Neuronal stem cell (in vitro differentiated cells): ENCODE measurements at places on chromosomes 3 and 15.

DNA sequence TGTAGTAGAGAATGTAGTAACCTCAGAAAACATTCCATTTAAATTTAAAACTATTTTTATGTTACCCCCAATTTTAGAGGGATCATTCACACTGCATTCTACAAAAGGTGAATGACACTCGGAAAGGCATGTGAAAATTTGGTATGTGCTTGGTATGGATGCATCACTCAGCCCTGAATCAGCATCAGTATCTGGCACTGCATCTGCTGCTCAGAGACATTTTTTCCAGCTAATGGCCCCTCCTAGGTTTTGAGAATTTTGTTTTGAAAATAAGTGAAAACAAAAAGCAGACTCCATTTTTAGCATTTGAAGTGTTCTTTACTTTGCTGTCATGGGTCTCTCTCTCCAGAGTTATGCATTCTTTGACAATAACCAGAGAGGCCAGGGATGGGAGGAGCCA, 15.6 kb upstream of the WWTR1 start:
- no peak overlapping the region for H3K4me3 ChIP-seq
- no peaks in the 10 kb centered on the region for H3K36me3 ChIP-seq
- peaks cover 8% of the 10 kb centered on the region for H3K4me1 ChIP-seq
- no peaks in the 10 kb centered on the region for H3K27me3 ChIP-seq
- DNase-seq: no peak

DNA sequence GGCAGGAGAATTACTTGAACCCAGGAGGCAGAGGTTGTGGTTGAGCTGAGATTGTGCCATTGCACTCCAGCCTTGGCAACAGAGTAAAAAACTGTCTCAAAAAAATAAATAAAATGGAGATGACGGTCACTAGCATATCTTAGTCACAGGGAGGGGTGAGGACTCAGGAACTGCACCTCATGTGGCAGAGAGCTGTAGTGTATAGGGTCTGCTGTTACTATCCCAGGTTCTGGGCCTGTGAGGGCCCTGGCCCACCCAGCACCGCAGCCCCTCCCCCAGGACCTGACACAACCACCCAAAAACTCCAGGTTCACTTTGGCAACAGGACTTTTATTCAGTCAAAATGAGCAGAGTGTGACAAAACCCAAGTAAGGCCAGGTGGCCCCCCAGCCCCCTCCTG, 22.3 kb downstream of the RNU5B-1 start:
- H3K4me1 ChIP-seq: peaks cover 4% of the 10 kb centered on the region
- H3K27me3 ChIP-seq: no peaks in the 10 kb centered on the region
- no peak for DNase-seq
- no peak overlapping the region for H3K4me3 ChIP-seq
- H3K36me3 ChIP-seq: peaks cover 23% of the 10 kb centered on the region

- no peak overlapping the region for H3K4me3 ChIP-seq
- peaks cover 10% of the 10 kb centered on the region for H3K4me1 ChIP-seq
- no peaks in the 10 kb centered on the region for H3K36me3 ChIP-seq
- H3K27me3 ChIP-seq: no peaks in the 10 kb centered on the region
- DNase-seq: no peak
Measured at GRCh38 chr15:95170561-95171380, 939.4 kb downstream of the MCTP2 start.

DNA sequence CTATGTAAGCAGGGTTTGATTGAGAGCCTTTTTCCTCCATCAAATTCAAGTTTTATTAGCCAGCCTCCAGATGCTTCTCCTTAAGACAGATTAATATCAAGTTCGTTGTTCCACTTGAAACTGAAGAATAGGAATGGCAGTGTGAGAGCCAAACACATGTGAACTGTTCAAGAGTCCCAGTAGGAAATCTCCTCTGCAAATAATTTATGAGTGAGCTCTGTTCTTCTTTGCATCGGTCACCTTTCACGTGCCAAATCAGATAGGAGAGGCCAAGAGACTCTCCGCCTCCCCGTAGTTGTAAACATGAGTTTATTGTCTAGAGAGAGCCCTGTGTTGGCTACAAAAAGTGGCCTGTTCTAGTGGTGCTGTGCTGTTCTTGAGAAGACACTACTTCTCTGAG, 372.1 kb upstream of the NR2F2 start:
- H3K36me3 ChIP-seq: no peaks in the 10 kb centered on the region
- no peak overlapping the region for H3K4me3 ChIP-seq
- H3K4me1 ChIP-seq: no peaks in the 10 kb centered on the region
- DNase-seq: no peak
- no peak overlapping the region for H3K27ac ChIP-seq
- no peaks in the 10 kb centered on the region for H3K27me3 ChIP-seq

DNA sequence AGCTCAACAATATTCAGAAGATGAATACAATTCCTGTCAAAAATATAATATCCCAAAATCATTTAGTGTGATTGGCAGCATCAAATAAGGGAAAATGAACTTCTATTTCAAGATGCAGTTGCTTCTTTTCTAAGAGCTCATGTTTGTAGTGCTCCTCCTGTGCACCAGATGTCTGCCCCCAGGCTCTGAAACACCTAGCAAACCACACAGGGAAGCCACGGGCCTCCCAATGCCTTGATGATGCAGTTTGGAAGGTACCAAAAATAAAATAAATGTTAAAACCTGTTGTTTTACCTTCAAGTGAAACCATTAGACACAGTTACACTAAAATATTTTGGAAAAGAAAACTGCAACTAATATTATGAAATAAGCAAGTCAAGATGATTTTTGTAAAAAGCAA, 22.2 kb downstream of the CFAP20DC start:
- no peak overlapping the region for H3K27ac ChIP-seq
- no peak for DNase-seq
- H3K27me3 ChIP-seq: no peaks in the 10 kb centered on the region
- no peaks in the 10 kb centered on the region for H3K36me3 ChIP-seq
- peaks cover 1% of the 10 kb centered on the region for H3K4me1 ChIP-seq

DNA sequence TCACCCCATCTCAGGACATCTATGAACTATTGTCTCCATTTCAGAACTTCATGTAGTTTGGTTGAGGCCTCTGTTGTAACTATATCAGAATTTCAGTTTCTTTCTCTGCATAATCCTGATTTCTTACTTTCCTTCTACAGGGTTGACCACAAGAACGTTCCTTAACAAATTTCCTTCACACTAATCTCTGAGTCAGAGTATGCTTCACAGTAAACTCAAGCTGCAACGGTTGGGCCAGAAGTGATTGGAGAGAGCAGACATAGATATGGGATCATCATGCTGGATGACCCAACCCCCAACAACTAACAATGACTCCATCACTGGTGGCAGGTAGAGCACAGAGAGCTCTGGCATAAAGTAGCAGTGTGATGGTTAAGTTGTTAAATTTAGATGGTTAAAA, 128.8 kb upstream of the OSTN start:
- H3K4me3 ChIP-seq: no peak overlapping the region
- H3K27ac ChIP-seq: no peak overlapping the region
- H3K36me3 ChIP-seq: no peaks in the 10 kb centered on the region
- no peaks in the 10 kb centered on the region for H3K27me3 ChIP-seq
- H3K4me1 ChIP-seq: no peaks in the 10 kb centered on the region

- H3K27ac ChIP-seq: no peak overlapping the region
- no peaks in the 10 kb centered on the region for H3K27me3 ChIP-seq
- no peak for DNase-seq
- H3K36me3 ChIP-seq: no peaks in the 10 kb centered on the region
- peaks cover 2% of the 10 kb centered on the region for H3K4me1 ChIP-seq
- H3K4me3 ChIP-seq: no peak overlapping the region
Measured at GRCh38 chr3:134709076-134709475, 58.3 kb upstream of the KY start.

DNA sequence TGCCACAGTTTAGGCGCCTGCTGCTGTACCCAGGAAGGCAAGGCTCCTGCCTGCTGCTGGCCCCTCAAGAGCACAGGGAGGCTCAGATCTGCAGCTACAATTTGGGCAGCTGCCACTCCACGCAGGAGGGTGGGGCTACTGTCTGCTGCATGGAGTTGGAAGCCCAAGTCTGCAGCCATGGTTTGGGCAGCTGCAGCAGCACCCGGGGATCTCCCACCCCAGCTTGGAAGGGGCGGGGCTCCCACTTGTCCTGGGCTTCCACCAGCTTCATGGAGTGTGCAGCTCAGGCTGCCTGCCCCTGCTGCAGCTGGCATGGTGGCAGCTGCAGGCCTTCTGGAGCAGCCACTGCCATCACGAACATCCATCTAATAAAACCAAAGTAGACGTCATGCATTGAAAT, 512.9 kb downstream of the PYDC2 start:
- no peaks in the 10 kb centered on the region for H3K36me3 ChIP-seq
- no peaks in the 10 kb centered on the region for H3K4me1 ChIP-seq
- no peaks in the 10 kb centered on the region for H3K27me3 ChIP-seq
- no peak overlapping the region for H3K27ac ChIP-seq
- H3K4me3 ChIP-seq: no peak overlapping the region

- H3K4me3 ChIP-seq: no peak overlapping the region
- no peak overlapping the region for H3K27ac ChIP-seq
- no peaks in the 10 kb centered on the region for H3K4me1 ChIP-seq
- no peak for DNase-seq
- H3K27me3 ChIP-seq: no peaks in the 10 kb centered on the region
- no peaks in the 10 kb centered on the region for H3K36me3 ChIP-seq
Measured at GRCh38 chr3:24886501-24886900, 391.9 kb upstream of the THRB start.

DNA sequence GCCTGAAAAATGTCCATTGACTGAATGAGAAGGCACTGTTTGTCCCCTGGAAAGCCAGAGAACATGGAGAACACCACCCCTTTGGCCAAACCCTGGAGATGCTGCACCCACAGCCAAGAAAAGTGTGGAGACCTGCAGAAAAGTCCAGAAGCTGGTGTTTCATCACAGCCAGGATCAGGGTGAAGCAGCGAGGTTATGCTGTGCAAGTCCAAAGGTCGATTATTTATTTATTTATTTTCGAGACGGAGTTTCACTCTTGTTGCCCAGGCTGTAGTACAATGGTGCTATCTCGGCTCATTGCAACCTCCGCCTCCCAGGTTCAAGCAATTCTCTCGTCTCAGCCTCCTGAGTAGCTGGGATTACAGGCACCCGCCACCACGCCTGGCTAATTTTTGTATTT, 5.5 kb upstream of the CTSH start:
- peaks cover under 1% of the 10 kb centered on the region for H3K4me1 ChIP-seq
- no peaks in the 10 kb centered on the region for H3K27me3 ChIP-seq
- no peaks in the 10 kb centered on the region for H3K36me3 ChIP-seq
- DNase-seq: no peak
- no peak overlapping the region for H3K27ac ChIP-seq

DNA sequence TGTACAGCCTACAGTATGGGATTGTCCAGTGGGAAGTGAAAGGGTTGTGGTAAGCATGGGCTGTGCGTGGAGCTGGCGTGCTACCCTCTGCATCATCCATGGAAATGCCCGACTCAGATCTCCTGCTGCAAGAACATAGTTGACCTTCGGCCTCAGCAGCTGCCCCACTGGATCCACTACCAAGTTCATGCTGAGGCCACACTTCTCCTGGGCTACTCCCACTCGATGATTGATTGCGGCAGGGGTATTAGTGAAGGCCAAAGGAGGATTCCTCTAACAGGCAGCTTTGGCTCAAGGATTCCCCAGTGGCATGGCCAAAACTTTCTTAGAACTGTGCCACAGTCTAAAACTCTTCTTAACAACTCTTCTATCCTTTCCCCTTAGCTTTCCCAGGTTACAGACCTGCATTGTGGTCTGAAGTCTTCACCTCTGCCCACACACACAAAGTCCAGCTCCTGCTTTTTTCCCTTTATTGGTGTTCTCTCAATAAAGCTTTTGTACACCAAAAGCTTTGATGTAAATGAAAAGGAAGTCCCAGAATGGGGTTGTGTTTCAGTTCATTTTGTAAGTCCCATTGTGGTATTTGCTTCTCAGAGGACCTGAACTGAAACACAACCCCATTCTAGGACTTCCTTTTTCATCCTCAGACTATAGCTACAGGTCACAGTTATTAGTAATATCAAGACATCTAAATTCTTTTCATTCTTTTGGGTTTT, 4.9 kb upstream of the TBC1D5 start:
- H3K4me1 ChIP-seq: peaks cover 2% of the 10 kb centered on the region
- no peaks in the 10 kb centered on the region for H3K36me3 ChIP-seq
- H3K4me3 ChIP-seq: peak overlapping the region; percentile 35

DNA sequence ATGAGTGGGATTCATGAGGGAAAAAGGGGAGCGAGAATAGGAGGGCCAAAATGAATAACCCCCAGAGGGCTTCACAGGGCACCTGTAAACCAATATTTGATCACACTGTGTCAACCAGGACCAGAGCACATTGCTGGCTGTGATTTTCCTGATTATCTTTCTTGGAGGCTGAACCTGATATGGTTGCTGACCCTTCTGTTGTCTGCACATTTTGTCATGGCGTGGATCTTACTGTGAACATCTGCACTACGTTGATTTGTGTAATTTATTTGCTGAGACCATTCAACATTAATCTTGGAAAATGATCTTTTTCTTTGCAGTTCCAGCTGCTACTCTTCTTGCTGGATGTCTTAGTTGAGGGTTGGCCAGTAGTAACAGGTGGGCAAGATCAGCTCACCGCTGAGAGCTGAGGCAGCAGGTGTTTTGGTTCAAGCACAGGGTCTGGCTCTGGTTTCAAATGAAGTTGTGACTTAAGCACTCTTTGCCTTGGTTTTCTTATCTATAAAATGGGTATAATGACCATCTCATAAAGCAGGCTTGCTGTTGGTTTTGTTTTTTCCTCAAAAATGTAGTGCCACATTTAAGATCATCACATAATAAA, 61.2 kb downstream of the ARHGEF26 start:
- no peak overlapping the region for H3K4me3 ChIP-seq
- peaks cover 7% of the 10 kb centered on the region for H3K4me1 ChIP-seq
- no peaks in the 10 kb centered on the region for H3K36me3 ChIP-seq
- H3K27ac ChIP-seq: no peak overlapping the region
- no peak for DNase-seq

DNA sequence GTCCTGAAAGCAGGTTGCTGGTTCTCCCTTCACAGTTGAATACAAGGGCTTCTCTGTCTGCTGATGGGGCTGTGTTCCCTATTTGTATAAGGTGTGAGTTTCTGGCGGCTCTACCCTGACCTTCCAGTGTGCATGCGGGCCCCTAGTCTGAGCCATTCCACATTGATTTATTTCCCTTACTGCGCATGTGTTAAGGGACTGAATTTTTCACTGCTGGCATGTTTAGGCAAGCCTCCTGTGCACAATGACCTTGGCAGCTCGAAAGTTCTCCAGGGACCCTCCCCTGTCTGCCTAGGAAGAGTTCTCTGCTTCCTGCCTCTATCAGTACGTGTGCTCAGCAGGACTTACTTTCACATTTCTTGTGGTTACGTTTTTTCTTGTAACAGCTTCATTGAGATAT, 11.4 kb downstream of the TRAK1 start:
- no peak overlapping the region for H3K27ac ChIP-seq
- H3K4me1 ChIP-seq: peaks cover 8% of the 10 kb centered on the region
- peaks cover 43% of the 10 kb centered on the region for H3K36me3 ChIP-seq
- DNase-seq: no peak
- no peaks in the 10 kb centered on the region for H3K27me3 ChIP-seq
